ENCODE measurements at places on chromosomes 1 and 21. TPM values are rescaled to one million over a fixed set of nuclear protein-coding genes. Genes with fewer than 3 reads are reported as not detected.

The NMNAT2 gene
- 0.11 TPM for total RNA-seq

The CFAP141 gene
- not detected for total RNA-seq

The SHISAL2A gene
- total RNA-seq, result not detected

The KCNN3 gene
- total RNA-seq, result 0.11 TPM

The S100A11 gene
- total RNA-seq, result 210 TPM

The TMEM51 gene
- total RNA-seq, result 1.8 TPM

The EEIG2 gene
- total RNA-seq, result 18.7 TPM
